ENCODE measurements at places on chromosomes 11 and 22. TPM values are rescaled to one million over a fixed set of nuclear protein-coding genes. Genes with fewer than 3 reads are reported as not detected.
A peak's percentile ranks its signal among the peaks of the same experiment; 100 is the strongest.

Gene KCNE3
- 9.0 TPM for total RNA-seq

Gene DDX6
- total RNA-seq: 159 TPM

- no peak for DNase-seq
Observed at GRCh38 chr11:59999691-60000090, 17.3 kb upstream of the OOSP4B start.

- peak; percentile 41 for DNase-seq
Observed at GRCh38 chr22:47205081-47205491, 442.6 kb downstream of the TBC1D22A start.

GRCh38 chr22:45758603-45759002 lies 87.0 kb downstream of the ATXN10 start:
- no peak for DNase-seq

GRCh38 chr11:78570031-78570430 lies 4.6 kb downstream of the NARS2 start:
- DNase-seq: no peak

- no peak for DNase-seq
Observed at GRCh38 chr11:27423125-27423524, 49.5 kb downstream of the LGR4 start.
